NCI-H187 (cell line): ENCODE measurements at places on chromosomes 12 and 14.

DNA sequence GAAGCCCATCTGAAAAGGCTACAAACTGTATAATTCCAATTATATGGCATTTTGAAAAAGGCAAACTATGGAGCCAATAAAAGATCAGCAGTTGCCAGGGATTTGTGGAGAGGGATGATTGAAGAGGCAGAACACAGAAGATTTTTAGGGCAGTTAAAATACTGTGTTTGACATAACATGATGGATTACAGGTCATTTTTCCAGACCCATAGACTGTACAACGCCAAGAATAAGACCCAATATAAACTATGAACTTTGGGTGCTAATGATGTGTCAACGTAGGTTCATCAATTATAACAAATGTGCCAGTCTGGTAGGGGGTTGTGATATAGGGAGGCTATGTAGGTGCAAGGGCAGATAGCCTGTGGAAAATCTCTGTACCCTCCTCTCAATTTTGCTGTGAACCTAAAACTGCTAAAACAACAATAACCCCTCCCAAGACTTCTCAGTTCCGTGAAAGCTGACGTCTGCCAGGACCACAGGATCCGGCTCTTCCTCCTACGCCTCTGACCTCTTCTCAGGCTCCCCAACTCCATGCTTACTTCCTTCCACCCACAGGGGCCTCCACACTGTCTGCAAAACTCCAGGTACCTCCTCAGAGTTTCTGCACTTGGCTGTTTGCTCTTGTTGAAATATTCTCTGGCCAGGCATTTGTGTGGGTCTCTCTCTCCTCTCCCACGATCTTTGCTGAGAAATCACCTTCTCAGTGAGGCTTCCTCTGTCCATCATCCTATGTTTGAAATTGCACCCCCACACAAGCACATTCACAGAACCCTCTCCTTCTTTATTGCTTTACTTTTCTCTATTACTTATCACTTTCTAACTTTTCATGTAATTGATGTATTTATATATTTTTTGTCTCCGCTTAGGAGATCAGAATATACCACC, 131.4 kb downstream of the BBS10 start:
- no peak for DNase-seq

GRCh38 chr12:90945070-90945649, 9.8 kb downstream of the CCER1 start:
- no peak for DNase-seq

DNA sequence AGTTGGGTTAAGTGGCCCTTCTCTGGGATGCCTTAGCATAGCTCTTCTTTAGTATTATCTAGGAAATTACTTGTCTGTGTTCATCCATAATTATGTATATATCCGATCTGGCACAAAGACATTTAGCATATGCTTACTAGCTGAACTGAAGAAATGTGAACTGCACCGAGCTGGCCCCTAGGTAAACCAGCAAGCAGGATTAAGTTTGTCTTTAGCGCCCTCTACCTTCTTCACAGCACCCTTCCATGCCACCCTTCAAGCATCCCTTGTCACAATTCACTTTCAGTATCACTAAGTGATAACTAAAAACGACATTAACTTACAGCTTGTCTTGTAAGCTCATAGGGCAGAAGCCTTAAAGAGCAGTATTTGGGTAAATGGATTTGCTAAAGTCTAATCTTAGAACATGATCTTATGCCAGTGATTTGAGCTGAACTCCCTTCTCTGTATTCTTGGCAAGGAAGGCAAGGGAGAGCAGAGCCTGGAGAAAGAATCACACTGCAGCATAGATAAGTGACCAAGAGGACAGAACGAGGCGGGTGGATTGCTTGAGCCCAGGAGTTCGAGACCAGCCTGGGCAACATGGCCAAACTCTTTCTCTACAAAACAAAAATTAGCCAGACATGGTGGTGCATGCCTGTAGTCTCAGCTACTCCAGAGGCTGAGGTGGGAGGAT, 2.6 kb upstream of the HAL start:
- peak; percentile 2 for DNase-seq

GRCh38 chr14:52059649-52060048, 9.2 kb downstream of the NID2 start:
- no peak for DNase-seq

DNA sequence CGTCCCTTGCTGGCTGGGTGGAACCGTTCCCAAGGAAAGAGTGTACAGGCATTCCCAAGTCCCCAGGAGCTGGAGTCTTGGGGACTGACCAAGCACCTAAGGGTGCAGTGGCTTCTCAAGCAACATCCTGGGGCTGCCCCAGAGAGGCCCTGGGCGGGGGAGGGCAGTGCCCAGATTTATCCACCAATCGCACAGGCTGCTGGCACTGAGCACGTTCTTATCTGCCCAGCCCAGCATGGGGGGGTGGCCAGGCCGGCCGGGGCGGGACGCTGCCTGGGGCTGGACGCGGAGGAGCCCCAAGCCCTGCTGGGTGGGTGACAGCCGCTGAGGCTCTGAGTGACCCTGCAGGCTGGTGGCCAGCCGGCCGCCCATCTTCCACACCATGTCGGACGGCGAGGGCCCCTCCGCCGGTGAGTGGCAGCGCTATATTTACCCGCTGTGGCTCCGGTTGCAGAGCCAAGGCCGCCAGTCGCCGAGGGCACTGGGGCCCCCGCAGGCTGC, 53.4 kb downstream of the CYP46A1 start:
- no peak for DNase-seq

DNA sequence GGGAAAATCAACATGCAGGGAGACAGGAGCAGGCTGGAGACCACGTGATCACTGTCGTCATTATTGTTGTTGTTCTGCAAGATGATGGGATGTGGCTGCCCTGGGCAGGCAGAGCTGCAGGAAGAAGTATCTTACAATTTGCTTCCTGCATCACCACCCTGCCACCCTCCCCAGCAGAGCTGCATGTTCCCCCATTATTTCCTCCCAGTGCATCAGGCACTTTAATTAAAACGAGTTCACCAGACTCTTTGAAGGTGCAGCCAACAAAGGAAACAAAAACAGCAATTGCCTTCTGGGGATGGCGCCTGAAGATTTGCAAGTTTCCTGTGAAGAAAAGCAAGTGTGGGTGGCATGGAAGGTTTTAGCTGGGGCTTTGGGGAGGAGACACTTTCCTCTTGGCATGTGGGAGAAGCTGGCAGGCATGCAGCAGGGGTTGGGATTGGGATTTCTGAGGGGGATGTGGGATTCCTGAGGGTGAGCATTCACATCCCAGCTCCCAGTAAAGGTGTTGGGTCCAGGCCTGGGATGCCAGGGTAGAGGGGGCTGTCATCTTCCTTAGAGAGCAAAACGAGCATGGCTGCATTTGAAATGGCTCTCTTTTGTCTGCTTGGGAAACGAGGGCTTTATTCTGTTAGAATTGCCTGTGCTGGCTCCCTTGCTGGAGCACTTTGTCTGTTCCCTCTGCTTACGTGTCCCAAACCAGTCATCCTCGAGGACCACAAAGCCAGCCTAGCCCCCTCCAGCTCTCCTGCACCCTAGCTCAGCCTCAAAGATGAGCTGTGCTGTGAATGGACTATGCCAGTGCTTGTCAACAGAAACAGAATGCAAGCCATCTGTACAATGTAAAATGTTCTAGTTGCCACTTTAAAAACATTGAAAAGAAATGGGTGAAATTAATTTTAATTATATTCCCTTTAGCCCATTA, 11.5 kb upstream of the C14orf132 start:
- DNase-seq: no peak

- DNase-seq: no peak
Observed at GRCh38 chr12:42695490-42695995, 106.0 kb upstream of the PRICKLE1 start.

- DNase-seq: no peak
Observed at GRCh38 chr12:2274733-2275132, 221.9 kb downstream of the CACNA1C start.

DNA sequence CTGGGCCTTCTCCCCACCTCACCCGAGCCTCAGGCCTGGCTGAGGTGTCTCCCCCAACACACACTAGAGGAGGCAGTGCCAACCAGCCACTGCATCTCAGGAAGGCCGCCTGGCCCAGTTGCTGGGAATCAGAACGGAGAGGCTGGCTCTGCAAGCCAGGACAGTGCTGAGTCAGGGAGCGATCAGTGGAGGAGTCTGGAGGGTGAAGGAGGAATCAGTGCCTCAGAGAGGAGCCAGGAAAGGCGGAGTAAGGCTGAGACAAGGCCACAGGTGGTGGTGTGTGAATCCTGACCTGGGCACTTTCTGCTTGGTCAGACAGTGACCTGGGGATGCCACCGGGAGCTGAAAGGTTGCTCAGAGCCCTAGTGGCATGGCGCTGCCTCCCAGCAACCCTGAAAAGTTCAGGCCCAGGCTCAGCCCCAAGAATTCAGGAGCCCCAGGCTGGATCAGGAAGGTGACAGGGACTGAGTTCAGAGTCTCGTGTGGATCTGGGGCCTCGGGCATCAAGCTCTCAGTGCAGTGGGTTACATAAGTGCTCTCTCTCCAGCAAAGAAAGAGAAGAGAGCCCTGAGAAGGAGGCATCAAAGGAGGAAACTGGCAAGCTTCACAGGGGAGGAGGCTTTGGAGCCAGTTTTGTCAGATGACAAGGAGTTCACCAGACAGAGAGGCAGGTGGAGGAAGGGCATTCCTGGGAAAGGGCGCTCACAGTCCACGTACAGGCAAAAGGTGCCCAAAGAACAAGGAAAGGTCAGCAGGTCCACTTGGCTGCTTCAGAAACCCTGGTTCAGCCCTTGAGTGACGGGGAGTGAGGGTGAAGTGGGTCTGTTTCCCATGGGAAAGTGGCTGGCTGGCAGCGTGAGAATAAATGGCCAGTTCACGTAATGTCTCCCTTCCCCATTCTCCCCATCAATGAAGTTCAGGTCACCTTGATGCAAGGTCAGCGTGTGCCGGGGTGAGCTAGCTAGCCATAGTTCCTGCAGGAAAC, 87.8 kb downstream of the ZFP36L1 start:
- no peak for DNase-seq
